ENCODE measurements at places on chromosomes 1 and 21.

DNA sequence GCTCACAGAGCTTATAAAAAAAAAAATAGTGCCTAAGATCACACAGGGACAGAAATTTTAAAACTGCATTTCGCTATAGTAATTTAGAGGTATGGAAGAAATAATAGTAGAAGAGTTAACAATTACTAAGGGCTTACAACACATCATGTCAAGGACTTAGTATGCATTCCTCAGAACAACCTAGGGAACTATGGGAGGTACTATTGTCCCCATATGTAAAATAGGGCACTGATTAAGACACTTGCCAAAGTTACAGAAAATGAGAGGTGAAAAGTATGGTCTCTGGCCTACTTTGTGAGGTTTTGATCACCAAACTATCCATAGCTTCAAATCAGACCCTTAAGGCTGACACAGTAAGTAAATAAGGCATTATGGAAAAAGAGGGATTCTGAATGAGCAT, 4.7 kb downstream of the FRRS1 start:
- no peak for DNase-seq

- no peak for DNase-seq
Measured at GRCh38 chr1:167418391-167418790, 99.9 kb downstream of the CD247 start.

- no peak for DNase-seq
Measured at GRCh38 chr1:114715952-114716303, 643 bp downstream of the NRAS start.

DNA sequence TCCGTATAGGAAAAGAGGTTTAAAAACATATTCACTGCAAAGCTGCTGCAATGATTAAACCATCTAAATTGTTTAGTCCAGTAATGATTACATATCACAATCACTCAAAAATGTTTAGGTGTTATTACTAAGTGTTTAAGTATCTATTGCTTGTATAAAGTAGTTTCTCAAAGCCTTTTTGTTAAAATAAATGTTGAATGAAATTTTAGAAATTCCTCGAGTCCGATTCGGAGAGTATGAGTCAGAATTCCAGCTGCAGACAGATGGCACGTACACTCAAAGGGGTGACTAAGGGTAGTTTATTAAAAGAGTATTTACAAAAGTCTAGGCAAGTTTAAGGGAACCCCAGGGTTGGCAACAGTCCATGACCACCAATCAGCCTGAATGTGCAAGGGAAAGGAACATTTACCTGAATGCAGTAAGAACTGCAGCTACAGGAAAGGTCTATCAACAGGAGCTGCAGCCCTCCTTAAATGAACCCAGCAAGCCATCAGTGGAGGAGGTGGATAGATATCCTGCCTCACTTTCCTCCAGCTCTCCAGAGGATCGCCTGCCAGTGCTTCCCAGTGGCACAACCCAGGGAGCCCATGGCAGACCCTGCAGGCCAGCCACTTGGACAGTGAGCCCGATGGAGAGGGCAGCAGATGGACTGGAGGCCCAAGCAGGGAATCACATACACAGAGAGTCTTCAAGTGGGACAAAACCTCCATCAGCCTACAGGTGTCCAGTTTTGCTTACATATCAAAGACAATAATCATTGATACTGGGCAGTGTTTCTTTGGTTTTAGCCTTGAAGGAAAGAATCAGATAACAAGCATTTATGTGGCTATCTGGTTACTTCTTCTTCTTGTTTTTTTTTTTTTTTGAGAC, 92.1 kb upstream of the SLC44A3 start:
- no peak for DNase-seq

- no peak for DNase-seq
Measured at GRCh38 chr21:31768710-31769109, 36.8 kb upstream of the SCAF4 start.

- DNase-seq, result no peak
Measured at GRCh38 chr1:40783001-40783905, at the start of gene KCNQ4. TSS of gene KCNQ4 (plus strand) at chr1:40783787. CDS start at chr1:40784094, 307 bp downstream.

DNA sequence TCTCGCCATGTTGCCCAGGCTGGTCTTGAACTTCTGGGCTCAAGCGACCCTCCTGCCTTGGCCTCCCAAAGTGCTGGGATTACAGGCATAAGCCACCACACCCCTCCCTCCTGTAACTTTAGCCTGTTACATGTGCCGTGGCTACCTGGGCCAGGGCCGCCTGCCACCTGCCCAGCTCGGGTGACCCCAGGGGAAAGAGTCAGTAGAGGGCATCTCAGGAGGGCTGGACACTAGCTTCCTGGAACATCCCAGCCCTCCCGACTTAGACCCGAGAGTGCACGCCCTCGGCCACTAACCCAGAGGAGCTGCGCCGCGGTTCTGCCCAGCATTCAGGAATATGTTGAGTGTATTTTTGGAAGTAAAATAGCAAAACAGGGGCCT, 40.4 kb upstream of the TMEM52 start:
- no peak for DNase-seq

DNA sequence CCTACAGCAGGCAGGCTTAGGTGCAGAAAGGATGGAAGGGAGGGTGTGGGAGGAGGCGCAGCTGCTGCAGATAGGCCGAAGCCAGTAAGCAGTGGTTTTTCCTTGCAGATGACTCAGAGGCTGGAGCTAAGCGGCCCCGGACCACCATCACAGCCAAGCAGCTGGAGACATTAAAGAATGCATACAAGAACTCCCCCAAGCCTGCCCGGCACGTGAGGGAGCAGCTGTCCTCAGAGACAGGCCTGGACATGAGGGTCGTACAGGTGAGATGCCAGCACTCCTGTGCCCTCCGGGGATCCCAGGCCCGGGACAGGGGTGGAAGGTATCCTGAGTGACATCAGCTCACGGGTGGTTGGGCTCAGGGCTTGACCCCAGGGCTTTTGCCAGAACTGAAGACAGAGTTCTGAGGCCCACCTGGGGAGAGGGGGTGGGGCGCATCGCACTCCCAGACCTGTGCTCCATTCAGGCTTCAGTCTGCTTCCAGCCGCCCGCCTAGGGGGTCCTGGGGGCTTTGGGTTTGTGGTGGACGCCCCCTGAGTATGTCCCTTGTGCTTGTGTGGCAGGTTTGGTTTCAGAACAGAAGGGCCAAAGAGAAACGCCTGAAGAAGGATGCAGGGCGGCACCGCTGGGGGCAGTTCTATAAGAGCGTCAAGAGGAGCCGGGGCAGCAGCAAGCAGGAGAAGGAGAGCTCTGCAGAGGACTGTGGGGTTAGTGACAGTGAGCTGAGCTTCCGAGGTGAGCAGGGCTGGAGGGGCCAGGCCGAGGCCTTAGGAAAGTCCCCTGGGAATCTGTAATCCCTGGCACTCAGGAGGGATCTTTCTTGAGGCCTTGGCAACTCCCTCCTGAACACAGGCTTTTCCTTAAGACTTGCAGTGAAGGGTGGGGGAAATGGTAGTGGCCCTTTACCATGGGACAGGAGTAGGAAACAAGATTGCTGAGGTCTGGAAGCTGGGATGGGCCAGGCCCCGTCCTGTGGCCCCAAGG, 41.5 kb downstream of the LHX4 start:
- no peak for DNase-seq

GRCh38 chr1:6918925-6919511, 133.8 kb downstream of the CAMTA1 start:
- no peak for DNase-seq

DNA sequence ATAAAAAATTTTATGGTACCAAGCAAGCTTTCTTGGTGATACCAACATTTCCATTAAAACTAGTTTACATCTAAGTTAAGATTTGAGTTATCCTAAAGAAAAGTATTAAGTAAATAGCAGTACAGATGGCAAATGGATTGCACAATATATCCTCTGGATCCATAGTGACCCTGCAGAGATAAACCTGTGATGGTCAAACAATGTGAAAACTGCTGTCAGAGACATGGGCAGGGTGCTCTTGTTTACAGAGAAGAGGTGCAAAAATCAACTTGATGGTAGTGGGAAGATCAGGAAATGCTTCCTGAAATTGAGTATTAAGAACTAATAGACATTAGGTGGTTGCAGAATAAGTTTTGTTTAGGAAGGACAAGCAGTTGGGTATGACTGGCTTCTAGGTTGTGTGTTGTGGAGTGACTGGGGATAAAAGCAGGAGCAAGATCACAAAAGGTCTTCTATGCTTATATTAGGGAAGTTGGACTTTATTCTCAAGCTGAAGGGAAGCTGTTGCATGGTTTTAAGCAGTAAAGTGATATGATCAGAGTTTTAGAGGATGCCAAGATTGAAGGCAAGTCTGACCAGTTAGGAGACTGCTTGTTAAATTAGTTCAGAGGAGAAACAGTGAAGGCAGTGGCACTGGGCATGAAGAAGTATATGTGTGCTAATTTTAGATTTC, 9.9 kb downstream of the TTC3 start:
- no peak for DNase-seq

- no peak for DNase-seq
Measured at GRCh38 chr21:38299671-38300070, 42.9 kb downstream of the KCNJ15 start.

DNA sequence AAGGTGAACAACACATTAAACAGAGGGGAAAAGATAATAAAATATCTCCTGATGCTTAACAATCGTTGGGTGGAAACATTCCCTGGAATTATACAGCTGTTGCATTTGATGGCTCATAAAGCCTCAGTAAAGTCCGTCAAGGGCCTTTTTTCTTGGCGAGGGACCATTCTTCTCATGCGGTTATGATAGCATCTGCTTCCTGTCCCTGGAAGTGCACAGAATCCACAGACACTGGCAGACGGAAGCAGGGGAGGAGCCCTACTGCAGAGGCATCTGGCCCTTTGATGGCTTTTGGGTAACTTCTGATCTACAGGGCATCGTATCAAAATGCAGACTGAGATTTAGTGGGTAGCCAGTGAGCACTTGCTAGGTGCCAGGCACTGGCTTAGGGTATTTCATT, 286.9 kb downstream of the KIF26B start:
- DNase-seq, result no peak

- DNase-seq, result no peak
Measured at GRCh38 chr1:82901118-82901517, 1097.8 kb downstream of the TTLL7 start.

GRCh38 chr1:14923727-14924452, 229.7 kb upstream of the TMEM51 start:
- peak; percentile 76 for DNase-seq

DNA sequence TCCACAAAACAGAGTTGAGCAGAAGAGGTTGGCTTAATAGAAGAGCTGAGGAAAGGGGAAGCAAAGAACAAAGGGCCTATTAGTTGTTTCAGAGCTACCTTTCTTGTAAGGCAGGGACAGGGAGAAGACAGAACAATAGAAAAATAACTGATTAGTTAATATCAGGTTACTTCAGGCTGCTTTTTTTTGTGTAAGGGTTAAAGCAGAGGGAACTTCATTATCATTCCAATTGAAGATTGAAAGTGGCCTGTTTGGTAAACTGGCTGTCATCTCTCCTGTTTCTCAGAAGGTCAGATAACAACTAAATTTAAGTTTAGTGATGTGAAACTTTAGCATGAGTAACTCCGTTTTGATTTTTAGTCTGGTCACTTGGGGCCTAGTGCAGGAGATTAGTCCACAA, 22.3 kb downstream of the CDC42 start:
- no peak for DNase-seq

DNA sequence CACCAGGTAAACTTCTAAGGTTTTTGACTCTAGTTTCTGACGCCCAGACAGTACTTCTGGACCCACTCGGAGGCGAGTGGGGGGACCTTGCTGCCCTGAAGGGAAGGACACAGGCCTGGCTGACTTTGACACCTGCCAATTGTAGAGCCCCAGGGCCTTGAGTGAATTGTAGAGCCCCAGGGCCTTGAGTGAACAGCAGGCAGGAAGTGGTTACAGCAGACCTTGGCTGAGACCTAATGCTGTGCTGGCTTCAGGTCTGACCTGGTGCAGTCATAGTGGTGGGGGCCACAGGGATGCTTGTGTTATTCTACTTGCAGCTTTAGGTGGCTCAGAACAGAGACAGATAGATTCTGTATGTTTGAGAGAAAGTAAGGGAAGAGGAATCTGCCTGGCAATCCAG, 344.3 kb downstream of the DUSP10 start:
- DNase-seq, result no peak

GRCh38 chr1:174746024-174746808, 253.5 kb upstream of the CACYBP start:
- DNase-seq, result no peak

DNA sequence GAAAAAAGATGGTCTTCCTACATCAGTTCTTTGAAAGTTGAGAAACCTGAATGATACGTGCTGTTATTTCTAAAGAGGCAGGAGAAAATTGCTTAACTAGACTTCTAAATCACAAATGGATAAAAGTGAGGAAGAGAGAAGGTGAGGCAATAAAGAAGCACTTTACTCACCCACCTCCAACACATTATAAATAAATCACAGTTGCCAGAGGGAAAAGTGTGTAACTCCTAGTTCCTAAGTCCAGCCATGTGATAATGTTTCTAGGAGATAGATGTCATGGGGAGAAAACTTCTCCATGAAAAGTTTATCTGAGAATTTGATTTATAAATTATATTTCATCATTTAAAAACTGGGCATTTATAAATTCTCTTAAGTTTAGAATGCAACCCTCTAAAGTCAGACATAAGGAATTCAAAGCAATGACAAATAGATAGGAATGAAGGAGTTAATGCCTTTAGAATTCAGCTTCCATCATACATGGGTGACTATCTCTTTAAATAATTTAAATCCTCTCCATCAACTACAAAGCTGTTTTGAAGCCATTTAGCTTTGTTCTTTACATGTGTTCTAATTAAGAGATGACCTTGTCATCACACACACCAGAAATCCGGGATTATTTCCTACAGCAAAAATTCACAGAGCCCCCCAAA, 60.0 kb downstream of the NRIP1 start:
- DNase-seq, result no peak

DNA sequence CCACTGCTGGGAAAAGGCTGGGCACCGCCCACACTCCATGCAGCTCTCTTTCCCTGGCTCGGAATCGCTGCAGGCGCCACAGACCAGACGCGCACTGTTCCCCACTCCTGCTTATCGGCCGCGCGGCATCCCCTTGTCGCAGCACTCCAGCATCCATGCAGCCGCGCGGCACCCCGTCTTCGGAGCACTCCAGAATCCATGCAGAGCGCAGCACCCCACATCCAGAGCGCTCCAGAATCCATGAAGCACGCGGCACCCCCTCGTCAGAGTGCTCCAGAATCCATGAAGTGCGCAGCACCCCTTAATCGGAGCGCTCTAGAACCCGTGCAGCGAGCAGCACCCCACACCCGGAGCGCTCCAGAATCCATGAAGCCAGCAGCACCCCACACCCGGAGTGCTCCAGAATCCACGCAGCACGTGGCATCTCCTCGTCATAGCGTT, 9.5 kb downstream of the TFF3 start:
- no peak for DNase-seq

- no peak for DNase-seq
Measured at GRCh38 chr1:211581526-211581925, 2.6 kb upstream of the SLC30A1 start.
